ENCODE measurements at places on chromosomes 1 and 21.

GRCh38 chr1:167503626-167504466 lies 14.5 kb downstream of the CD247 start:
- no peak for ATAC-seq

DNA sequence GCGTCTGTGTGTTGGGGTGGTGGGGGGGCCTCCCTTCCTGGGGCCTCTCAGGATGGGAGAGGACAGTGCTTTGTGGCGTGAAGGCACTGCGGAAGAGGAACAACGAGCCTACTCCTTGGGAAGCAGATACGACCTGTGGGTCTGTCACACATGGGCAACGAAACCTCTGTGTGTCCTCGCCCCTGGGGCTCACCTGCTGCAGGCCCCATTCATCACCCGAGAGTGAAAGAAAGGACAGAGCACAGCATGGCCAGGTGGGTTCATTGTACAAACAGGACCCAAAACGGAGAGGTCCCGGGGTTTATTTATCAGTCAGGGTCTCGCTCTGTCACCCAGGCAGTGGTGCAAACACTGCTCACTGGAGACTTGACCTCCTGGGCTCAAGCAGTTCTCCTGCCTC lies 40.1 kb upstream of the LIN9 start:
- no peak for ATAC-seq

GRCh38 chr1:223355699-223356098 lies 8.3 kb downstream of the SUSD4 start:
- ATAC-seq: no peak

- no peak for ATAC-seq
Observed at GRCh38 chr1:58249388-58249736, 297.2 kb downstream of the OMA1 start.

GRCh38 chr1:229408458-229409037 lies 25.3 kb downstream of the ACTA1 start:
- ATAC-seq: no peak

DNA sequence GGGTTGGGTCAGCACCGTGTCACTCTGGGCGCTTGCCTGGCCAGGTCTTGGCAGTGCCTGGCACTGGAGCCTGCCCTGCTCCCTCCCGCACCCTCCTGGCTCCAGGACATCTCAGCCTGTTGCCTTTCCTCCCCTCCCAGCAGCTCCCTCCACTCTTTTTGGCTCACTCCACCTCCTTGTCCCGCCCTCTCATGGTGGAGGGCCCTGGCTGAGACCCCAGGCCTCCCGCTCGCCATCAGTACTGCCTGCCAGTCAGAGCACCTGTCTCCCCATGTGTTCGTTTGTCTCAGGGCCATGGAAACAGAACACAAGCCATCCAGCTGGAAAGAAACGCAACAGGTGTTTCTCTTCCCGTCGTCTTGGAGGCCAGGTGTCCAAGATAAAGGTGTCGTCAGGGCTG lies 61.0 kb downstream of the B3GALT5 start:
- ATAC-seq: no peak

DNA sequence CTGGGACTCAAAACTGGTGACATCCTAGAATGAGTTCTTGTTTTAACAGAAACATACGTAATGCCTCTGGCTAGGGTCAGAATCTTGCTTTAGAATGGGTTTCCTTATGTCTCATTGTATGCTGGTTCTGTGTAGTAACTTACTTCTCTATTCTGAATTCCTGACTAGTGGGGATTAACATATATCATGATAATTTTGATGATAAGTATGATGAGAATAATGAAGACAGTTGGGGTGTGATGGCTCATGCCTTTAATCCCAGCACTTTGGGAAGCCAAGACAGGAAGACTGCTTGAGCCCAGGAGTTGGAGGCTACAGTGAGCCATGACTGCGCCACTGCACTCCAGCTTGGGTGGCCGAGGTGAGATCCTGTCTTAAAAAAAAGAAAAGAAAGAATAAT lies 31.7 kb upstream of the CDC42BPA start:
- no peak for ATAC-seq

DNA sequence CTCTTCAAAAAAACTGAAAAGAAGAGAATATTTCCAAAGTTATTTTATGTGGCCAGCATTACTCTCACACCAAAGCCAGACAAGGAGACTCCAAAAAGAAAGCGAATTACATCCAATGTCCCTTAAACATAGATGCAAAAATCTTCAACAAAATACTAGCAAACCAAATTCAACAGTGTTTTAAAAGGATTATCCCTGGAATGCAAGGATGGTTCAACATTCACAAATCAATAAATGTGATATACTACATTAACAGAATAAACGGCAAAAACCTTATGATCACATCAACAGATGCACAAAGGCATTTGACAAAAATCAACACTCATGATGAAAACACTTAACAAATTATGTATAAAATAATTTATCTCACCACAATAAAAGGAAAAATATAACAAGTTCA lies 207.8 kb downstream of the DENND1B start:
- no peak for ATAC-seq

GRCh38 chr21:44846224-44846484 lies 27.3 kb downstream of the PTTG1IP start:
- no peak for ATAC-seq

- ATAC-seq: no peak
Observed at GRCh38 chr1:25210728-25211127, 21.6 kb downstream of the SYF2 start.

DNA sequence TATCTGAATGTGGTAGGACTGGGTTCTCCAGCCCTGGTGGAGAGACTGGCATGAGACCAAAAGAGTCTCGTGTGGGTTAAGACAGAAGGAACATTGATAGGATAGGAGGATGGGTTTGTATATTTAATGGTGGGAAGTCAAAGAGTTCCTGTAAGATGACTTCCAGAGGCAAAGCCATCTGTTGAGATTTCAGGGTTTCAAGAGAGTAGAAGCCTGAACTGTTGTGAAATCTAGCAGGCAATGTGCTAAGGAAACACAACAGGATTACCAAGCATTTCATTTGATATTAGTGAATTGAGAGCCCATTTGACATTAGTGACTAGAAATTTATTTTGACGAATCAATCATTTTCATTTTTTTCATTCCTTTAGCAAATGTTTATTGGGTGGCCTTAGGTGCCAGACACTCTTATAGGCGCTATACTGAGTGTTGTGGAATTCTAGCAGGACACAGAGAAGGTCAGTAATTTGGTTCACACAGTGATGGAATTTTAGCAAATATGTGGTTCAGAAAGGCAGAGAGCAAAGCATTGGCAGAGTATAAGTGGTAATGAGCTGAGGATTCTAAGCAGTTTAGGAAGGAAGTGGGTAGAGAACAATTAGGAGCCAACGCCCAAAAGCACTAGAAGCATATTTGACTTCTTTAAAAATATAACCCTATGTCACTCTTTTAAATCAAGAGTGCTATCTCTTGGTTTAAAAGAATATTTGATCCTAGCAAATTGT lies 149.3 kb downstream of the AK5 start:
- ATAC-seq: no peak

- ATAC-seq: no peak
Observed at GRCh38 chr1:229892515-229893117, 174.4 kb upstream of the GALNT2 start.

- ATAC-seq: no peak
Observed at GRCh38 chr1:233730809-233731208, 116.9 kb downstream of the KCNK1 start.

DNA sequence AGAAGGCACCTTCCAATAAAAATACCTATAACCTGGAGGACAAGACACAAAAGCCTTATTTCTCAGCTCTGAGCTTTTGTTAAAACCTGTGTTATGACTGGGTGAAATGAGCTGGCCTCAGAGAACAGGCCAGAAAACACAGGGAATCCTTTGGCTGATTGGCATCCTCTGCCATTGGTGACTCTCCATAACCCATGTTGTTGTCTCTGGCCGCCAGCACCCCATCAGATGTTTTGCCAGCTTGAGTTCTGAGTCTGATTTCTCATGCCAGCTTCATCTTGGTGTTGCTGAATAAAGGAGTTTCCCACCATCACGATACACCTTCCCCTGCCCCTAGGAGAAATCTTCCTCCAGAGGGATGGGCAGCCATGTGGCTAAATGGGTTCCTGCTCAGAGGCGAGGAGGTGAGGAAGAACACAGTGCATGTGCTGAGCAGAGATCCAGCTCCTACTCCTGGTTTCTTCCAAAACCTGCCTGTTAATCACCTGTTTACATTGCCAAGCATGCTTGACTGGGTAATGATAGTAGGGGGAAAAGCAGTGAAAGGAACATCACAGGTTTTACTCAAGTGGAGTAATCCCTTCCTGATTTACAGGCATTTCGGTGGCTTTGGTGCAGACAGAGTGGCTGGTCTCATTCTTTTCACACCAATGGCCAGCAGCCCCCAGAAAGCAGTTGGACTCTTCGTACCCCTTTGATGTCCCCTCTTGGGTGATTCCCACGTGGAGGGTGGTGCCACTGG lies 109.8 kb downstream of the ROR1 start:
- no peak for ATAC-seq

GRCh38 chr1:17008208-17008855 lies 3.4 kb downstream of the ATP13A2 start:
- no peak for ATAC-seq

- no peak for ATAC-seq
Observed at GRCh38 chr1:93591676-93592550, 89.7 kb downstream of the BCAR3 start.

GRCh38 chr1:21762022-21762404 lies 20.9 kb downstream of the USP48 start:
- ATAC-seq: no peak

DNA sequence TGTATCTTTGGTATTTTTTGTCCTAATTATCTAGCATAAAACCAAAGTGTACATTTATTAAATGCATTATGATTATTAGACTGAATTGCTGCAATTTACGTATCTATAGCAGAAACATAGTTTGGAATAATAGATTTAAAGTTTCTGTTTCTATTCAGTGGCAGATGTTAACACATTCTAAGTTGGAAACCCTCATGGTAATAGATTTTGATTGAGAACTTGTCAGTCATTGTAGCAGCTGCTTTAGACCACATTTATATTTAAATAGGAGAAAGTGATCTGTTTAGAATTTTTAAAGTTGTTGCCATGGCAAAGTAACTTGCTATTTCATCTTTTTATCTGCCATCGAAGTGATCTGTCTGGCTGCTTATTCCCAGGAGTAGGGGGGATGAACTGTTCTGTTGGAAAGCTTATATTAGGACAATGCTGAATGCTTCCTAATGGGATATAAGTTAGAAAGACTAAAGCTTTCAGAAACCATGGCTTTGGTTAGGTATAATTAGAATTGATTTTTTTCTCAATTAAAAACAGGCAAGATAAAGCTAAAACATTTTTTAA lies 61.6 kb downstream of the HS2ST1 start:
- no peak for ATAC-seq

GRCh38 chr21:42238185-42238934 lies 19.4 kb downstream of the ABCG1 start:
- peak; percentile 36 for ATAC-seq

GRCh38 chr1:39898648-39899603 lies 2.8 kb downstream of the MYCL start:
- ATAC-seq: no peak

- ATAC-seq: no peak
Observed at GRCh38 chr1:158916085-158916484, 15.3 kb upstream of the PYHIN1 start.

GRCh38 chr1:192225703-192226102 lies 67.4 kb downstream of the RGS18 start:
- ATAC-seq: no peak

- peak; percentile 71 for ATAC-seq
Observed at GRCh38 chr1:206507284-206508129, at the start of gene RASSF5. Gene RASSF5, plus strand, starts transcription at chr1:206507531. Its CDS starts 72 bp downstream, at chr1:206507603.

GRCh38 chr1:10401281-10401680 lies 2.4 kb downstream of the PGD start:
- no peak for ATAC-seq

- ATAC-seq: no peak
Observed at GRCh38 chr21:26732432-26733221, 112.6 kb downstream of the ADAMTS1 start.
